ENCODE measurements at places on chromosomes 4 and X.
A peak's percentile ranks its signal among the peaks of the same experiment; 100 is the strongest.

- no peak for DNase-seq
These were observed 54.0 kb upstream of the CHRNA9 start for GRCh38 chr4:40281099-40281498.

DNA sequence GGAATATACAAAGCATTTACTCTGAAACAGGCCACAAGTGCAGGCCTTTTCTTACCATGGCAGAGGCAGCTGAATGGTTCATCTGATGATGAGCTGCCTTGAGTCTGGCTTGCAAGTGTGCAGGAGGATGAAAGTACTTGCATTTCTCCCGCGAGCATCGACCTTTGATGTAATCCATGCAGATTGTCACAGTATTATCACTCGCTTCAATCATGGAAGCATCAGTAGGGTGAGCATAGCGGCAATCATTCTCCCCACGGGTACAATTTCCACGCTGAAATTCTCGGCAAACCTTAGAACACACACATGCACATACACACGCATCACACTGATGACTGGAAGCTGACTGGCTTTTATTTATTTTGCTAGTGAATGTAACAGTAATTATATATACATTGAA, 98.0 kb downstream of the MBNL3 start:
- DNase-seq: no peak

GRCh38 chr4:121679951-121680350, 16.8 kb downstream of the ANXA5 start:
- DNase-seq: no peak

DNA sequence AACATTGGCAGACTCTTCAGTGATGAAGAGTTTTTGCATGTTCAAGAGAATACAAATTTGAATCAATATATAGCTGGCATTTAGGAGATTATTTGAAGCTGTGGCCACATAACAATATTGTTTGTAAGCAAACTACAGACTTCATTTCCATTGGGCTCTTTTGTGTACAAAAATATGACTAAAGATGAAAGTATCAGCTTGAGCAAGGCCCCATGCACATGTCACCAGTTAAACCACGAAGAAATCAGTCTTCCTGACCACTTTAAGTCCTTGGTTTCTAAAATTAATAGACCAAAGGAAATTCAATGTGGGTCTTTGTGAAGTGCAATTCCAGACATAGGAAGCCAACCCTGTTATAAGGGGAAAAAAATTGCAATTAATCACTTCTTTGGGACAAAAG, 1664.6 kb upstream of the ADGRL3 start:
- DNase-seq: no peak

DNA sequence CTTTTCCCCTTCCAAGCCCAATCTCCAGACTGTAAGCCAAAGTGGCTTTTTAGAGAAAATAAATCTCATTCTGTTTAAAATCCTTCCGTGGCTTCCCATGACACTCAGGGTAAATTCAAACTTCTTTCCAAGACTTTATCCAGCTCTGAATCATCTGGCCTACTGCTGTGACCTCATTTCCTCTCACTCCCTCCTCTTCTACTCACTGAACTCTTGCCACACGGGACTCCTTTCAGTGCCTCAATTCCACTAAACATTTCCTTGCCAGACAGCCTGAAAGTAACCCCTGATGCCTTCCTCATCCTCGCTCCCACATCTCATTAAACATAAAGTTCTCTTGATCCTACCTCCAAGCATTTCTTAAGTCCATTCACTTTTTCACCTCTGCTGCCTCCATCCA, 27.8 kb upstream of the RNF128 start:
- no peak for DNase-seq

GRCh38 chr4:47543331-47543730, 58.3 kb downstream of the ATP10D start:
- no peak for DNase-seq

DNA sequence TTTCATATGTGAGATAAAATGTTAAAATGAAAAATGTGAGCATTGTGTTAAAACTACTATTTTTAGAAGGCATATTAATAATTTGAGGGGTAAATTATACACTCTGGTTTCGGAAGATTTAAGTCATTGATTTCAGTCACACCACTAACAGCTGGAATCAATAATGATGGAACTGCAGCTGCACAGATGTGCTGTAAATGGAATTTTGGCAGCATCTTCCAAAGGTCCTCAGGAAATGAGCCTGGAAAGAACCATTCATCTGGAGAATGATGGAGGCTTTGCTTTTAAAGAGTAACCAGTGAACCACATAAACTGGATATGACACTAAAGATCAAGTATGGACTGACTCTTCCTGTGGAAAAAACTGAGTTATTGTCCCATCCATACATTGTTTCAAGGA, 759.0 kb upstream of the EPHA5 start:
- no peak for DNase-seq

- DNase-seq: no peak
These were observed 6.9 kb downstream of the SLC10A7 start for GRCh38 chr4:146514651-146515357.

DNA sequence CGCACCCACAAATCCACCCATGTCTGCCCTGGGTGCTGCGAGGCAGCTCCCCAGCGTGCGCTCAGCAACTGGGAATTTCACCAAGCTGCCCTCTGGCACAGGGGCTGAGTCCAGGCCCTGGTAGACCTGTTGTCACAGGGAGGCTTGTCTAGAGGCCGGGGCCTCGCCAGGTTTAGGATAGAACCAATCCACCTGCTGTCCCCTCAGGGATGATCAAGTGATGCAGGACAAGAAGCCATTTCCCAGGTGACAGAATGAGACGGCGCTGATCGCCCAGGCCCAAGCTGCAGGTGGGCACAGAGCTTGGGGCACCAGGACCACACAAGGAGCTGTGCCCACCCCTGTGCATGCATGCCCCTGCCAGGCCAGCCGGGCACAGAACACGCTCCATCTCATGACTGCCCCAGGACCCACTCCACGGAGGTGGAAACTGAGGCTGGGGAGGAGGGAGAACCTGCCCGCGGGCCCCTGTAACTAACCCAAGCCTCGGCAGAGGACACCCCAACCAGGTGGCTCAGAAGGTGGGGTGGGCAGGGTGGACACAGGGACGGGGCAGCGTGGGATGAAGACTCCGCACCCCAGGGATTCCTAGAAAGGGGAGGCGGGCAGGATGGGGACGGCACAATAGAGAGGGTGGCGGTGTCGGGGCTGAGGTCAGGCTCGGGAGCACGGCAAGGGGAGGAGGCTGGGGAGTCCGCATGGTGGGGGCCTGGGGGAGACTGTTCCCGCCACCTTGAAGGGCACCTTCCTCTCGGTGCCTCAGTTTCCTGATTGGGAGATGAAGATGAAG, 78.0 kb downstream of the ZFYVE28 start:
- peak; percentile 85 for DNase-seq

Data from mesenteric fat pad (tissue), 1 donor.